ENCODE measurements at places on chromosomes 2 and 18. TPM values are rescaled to one million over a fixed set of nuclear protein-coding genes. Genes with fewer than 3 reads are reported as not detected.

The SEPTIN10 gene
- total RNA-seq, result 114 TPM

The CTLA4 gene
- total RNA-seq, result not detected

The HRH4 gene
- total RNA-seq, result 0.08 TPM

The PROM2 gene
- 1.4 TPM for total RNA-seq

The SLC19A3 gene
- total RNA-seq, result 2.1 TPM

The SCN3A gene
- 3.5 TPM for total RNA-seq

The ABCG8 gene
- not detected for total RNA-seq

The ASXL3 gene
- total RNA-seq, result 1.8 TPM

The SIX3 gene
- total RNA-seq, result not detected

The COL5A2 gene
- 220 TPM for total RNA-seq

Measured in smooth muscle cell of the coronary artery (primary cell).